ENCODE measurements at places on chromosomes 2 and 18.

DNA sequence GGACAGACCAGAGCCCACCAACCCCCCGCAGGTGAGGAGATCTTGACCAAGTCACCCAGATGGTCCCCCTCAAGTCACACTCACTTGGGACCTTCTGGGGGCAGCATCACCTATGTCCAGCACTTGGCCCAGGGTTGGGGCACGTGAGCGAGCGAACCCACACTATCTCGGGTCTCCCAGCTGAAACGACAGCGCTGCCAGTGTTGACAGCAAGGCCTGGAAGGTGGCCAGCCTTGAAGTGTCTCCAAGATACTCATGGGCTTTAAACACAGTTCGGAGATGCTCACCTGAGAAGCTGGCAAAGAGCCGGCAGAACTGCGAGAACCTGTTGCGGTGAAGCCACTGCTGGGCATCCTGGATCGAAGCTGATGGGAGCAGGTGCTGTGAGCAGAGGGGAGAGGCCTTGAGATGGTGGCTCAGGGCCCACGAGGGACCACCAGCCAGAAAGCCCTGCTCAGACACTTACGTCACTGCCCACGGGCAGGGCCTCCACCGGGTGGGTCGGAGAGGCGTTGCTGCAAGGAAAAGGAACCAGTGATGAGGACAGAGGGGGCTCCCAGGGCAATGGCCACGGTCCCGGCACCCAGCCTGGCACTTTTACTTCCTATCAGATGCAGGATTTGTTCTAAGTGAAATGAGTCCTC, 47.5 kb downstream of the TFCP2L1 start:
- DNase-seq, result no peak

- DNase-seq, result no peak
These were observed 337.3 kb downstream of the PLCL1 start for GRCh38 chr2:198141726-198142125.

DNA sequence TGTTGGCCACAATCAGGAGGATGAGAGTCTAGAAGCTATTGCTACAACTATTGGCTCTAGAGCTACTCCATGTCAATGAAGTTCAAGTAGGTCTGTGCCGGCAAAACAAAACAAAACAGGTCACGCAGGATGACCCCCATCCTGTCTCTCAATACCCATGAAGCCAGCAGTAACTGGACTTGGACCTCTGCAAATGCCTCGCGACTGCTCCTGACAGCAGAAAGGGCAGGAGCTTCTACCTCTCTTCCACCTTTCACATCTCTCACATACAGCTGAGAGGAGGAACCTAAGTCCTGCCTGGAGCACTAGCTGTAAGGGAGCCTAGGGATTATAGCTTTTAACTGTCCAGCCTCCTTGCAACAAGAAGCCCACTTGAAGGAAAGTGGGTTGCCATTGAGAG, 16.0 kb downstream of the PRKAG3 start:
- no peak for DNase-seq

DNA sequence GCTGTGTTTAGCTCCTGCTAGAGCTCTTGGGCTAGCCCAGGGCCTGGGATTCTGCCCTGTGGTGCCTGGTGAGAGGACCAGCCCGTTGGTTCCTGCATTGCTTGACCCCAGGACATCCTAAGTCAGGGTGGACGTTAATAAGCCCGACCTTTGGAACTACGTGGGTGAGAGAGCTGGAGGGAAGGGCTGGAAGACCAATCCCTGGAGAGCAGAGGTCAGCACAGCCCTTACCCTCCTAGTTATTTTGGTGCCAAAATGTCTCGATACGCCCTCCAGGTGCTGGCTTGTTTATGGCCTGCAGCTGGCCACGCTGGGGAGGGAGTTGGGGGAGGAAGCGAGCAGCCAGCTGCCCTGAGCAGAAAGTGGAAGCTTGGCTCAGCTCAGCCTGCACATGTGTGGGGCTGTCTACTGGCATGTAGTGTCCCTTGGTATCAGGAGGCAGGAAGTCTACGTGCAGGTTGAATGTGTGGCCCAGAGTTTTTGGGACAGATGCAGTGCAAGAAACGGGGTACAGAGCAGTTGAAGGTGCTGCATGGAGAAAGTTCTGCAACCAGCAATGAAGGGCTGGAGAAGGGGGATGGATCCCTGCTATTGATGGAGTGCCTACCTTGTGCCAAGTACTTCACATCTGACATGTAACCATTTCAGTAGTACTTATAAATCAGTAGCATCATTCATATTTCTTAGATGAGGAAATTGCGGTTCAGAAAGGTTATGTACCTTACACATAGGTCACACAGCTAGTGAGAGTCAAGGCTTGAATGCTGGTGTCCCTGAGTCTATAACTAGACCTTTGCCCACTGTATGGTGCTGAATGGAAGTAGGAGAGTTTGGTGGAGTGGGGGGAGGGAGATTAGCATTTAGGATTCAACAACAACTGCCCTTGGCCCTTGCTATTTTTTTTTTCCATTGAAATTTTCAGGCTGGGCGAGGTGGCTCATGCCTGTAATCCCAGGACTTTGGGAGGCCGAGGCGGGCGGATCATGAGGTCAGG, 5.0 kb upstream of the DGKD start:
- peak; percentile 17 for DNase-seq

All from stimulated activated CD8-positive, alpha-beta memory T cell treated with anti-CD3 and anti-CD28 coated beads, Interleukin-4, amount 100 ng/mL, for 48 hours (primary cell).